ENCODE measurements at places on chromosomes 5 and 9.

DNA sequence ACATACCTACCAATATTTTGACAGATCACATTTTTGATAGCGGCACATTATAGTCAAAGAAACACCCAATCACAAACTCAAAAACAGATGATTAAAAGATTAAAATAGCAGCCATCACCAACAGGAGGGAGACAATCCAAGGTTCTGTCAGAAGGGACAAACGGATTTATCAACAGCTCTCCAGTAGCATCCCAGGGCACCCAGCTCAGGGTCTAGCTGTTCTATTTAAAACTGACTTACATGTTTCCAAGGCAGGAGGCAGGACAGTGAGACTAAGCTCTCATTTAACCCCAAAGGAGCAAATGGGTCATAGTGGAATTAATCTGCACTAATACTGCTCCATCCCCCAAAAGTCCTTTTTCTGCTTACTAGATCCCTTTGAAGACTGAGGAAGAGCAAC is 3.2 kb downstream of the AGTPBP1 start:
- no peak for DNase-seq

DNA sequence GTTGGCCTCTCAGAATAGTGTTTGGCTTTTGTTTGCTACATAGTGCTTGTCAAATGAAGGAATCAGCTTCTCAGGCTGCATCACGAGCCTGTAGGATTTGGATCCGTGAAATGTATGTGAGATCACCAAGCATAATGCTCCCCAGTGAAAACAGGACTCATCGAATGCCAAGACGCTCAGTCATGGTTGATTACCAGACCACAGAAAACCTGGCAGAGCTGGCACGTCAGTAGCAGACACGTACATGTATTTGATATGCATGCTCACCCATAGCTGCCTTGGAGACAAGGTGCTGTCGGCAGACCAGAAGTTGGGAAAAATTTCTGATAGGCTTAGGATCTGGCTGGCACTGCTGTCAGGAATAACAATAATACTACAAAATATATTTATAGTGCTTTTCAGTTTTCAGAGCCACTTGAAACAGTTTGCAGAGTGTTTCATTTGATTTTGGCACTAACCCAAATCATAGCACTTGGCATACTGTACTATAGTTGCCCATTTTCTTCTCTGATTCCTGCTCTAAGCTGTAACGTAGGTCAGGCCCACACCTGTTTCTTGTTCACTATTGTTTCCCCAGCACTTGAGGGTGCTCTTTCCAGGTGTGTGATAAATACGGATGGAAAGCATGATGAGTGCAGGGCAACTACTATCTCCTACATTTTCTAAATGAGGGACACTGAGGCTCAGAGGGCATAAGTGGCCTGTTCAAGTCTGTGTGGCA is 226.1 kb downstream of the NR3C1 start:
- DNase-seq = no peak

DNA sequence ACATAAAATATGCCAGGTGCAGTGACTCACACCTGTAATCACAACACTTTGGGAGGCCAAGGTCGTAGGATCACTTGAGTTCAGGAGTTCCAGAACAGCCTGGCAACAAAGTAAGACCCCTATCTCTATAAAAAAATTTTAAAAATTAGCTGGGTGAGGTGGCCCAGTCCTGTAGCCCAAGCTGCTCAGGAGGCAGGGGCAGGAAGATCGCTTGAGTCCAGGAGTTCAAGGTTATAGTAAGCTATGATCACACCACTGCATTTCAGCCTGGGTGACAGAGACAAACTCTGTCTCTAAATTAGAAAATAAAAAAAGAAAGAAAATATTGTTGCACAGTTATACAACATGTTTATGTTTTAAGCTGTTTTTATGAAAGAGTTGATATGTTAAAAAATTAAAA is 6.8 kb downstream of the CENPK start:
- no peak for DNase-seq

GRCh38 chr5:17221843-17222636 is 4.6 kb downstream of the BASP1 start:
- no peak for DNase-seq

DNA sequence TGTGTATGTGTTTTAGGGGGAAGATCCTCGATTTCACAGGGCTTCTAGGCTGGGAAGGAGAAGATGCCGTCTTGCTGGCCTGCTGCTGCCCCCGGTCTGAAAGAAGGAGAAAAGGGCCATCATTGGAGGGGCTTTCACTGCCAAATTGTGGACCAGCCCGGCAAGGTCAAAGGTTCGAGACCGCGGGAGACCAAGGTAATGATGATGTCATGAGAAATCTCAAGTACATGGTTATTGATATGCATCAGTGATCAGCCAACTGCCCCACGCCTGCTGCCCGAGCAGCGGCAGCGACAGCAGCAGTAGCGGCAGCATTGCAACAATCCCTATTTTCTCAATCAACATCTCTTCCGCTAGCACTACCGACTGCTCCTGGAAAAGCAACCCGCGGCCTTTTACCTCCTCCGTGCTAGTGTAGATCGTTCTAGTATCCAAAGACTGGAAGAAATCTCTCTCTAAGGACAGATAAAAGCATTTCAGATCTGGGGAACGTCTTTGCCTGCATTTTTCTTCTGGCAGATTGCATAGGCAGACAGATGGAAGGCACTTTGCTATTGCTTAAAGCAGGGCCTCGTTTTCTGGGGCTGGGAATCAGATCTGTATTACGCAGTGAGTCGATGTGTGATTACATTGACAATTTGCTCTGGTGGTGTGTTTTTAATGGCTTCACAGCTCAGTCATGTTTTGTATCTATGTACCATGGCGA is 215.3 kb downstream of the MEF2C start:
- no peak for DNase-seq

DNA sequence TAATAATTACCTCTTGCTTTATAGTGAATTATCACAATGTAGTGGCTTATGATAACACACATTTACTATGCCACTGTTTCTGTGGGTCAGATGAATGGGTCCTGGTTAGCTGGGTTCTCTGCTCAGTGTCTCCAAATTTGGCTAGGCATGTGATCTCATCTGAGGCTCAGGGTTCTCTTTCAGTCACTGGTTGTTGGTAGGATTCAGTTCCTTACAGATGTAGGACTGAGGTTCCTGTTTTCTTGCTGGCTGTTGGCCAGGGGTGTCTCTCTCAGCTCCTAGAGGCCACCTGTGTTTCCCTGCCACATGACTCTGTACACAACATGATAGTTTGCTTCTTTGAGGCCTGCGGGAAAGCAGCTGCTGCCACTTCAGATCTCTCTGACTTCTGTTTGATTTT is 7.1 kb downstream of the NFX1 start:
- peak; percentile 11 for DNase-seq

DNA sequence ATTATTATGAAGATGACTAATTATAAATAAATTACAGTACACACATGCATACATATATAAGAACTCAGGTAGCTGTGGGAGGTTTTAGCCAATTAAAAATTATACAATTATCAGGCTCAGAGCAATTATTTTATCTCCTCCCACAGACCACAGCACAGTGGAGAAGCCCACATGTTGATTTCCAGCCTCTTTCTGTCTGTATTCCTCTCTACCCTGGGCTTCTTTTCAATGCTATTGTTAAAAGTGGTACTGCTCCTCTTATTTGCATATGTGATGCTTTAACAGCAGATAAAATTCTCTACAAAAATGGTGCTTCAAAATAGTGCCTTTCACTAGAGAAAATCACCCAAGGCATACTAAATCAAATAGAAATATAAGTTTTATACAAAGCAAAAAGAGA is 218.7 kb downstream of the NFIB start:
- no peak for DNase-seq

- DNase-seq = no peak
Measured at GRCh38 chr9:137733429-137733828, 114.6 kb downstream of the EHMT1 start.
